HFFc6 (cell line): ENCODE measurements at places on chromosomes 13 and 19.

GRCh38 chr19:5891938-5892771 lies 11.4 kb downstream of the NDUFA11 start:
- no peak for DNase-seq

GRCh38 chr13:86839221-86839620 lies 832.0 kb upstream of the SLITRK5 start:
- DNase-seq = no peak

DNA sequence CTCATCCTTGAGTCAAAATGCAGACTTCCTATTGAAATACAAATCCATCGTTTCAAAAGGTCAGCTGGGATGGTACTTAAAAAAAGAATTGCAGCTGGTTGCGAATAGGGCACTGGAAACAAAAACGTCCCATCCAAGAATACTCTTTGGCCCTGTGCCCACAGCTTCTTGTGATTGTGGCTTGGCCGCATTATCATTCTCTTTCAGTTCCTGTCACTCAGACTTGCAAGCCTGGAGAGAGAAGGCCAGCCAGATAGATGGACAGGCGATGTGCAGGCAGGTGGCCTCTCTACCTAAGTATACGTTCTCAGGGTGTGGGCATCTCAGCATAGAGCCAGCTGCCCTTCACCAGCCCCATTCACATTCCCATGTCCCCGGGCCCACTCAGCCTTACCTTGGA lies 208.5 kb upstream of the ZNF536 start:
- no peak for DNase-seq

DNA sequence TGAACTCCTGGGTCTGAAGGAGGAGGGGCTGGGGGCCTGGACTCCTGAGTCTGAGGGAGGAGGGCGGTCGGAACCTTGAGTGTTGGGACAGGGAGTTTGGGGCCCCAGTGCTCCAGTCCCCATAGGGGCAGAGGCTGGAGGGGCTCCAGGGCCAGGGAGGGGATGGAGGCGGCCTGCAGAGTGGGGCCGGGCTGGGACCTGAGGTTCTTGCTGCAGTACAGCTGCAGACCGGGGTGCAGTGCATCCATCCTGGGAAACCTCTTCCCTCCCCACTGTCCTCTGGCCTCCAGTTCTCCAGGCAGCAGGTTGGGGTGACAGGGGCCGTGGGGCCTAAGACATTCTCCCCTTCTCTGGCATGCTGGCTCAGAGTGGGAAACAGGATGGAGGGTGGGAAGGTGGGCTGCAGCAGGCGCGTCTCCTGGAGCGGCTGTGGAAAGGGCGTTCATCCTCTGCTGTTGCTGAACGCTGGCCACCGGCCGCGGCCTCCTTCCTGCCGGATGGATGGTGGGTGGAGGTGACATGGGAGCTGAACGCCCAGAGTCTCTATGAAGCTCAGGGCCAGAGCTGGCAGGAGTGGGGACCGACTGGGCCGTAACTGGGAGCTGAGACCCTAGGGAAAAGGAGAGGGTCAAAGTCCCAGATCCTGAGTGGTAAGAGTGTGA lies 1.6 kb downstream of the BRSK1 start:
- no peak for DNase-seq

DNA sequence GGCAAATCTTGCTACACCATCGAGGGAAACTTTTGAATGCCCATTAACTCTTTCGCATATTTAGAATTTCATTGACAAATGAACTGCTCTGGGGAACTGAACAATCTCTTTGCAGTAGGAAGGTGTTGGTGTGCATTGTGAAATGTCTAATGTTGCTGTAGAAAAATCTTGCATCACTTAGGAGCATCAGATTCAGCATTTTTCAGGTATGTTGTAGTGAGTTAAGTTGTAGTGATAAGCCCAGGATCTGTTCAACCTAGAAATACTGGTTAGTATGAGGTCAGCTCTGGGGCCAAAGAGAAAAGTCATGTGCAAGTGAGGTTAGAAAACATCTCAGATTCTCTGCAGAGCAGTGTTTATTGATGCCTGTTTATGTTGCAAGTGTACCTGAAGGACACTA lies 4.1 kb downstream of the FRY start:
- no peak for DNase-seq
